ENCODE measurements at places on chromosomes 4 and X. TPM values are rescaled to one million over a fixed set of nuclear protein-coding genes. Genes with fewer than 3 reads are reported as not detected.

DNA sequence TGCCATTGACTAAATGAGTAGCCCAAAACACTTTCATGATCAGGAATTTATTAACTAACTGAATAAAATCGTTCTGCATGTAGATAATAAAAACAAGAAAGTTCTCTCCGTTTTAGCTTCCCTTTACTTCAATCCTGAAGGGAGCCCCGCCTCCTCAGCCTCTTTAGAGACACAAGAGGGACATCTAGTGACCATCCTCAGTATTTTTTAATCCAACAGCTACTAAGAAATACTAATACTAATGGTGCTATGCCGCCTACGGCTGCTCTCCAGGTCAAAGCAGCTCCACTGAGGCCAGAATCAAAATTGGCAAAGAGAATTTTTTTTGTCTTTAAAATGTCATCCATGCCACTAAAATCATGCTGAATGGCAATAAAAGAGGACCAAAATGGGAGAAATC lies 3.2 kb upstream of the PCDH19 start:
- no peak for DNase-seq
- H3K4me3 ChIP-seq = no peak overlapping the region
- H3K27me3 ChIP-seq = no peaks in the 10 kb centered on the region
- no peak overlapping the region for H3K27ac ChIP-seq
- no peaks in the 10 kb centered on the region for H3K4me1 ChIP-seq
- no peaks in the 10 kb centered on the region for H3K36me3 ChIP-seq

GRCh38 chr4:37847311-37847884 lies 20.9 kb downstream of the PGM2 start:
- no peak overlapping the region for H3K4me3 ChIP-seq
- H3K36me3 ChIP-seq = peaks cover 39% of the 10 kb centered on the region
- H3K27me3 ChIP-seq = no peaks in the 10 kb centered on the region
- no peak for DNase-seq

DNA sequence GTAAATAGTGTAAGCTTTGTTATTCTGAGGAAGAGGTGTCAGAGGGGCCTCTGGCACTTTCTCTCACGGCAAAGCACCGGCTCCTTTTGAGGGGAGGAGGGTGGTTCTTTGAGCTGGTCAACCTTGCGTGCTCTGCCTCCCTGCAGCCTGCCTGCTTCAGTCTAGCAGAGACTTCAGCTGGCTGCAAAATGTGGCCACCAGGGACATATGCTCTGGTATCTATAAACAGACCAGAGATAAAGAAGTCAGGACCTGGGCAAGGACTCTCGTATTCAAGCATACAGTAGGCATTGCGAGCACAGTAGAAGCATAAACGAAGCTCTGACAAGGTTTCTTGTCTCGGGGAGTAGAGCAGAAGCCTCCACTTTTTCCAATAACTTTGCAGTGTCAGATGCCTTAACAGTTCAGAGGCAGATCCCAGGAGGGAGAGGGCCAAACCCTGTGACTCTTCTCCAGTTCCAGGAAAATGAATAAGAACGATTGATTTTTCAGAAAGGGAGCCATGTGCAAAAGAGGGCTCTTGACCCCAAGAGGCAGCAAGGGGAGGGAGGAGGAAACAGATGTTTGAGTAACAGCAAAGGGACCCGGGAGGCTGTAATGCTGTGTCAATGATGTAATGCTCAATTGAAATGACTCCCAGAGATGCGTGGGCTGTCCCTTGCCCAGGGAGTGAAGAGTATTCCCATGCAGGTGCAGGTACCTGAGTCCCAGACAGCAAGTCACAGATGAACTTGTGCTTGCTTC lies 57.9 kb upstream of the TEX13D start:
- H3K27me3 ChIP-seq = no peaks in the 10 kb centered on the region
- no peak overlapping the region for H3K4me3 ChIP-seq
- no peaks in the 10 kb centered on the region for H3K36me3 ChIP-seq
- no peak overlapping the region for H3K27ac ChIP-seq
- no peak for DNase-seq
- no peaks in the 10 kb centered on the region for H3K4me1 ChIP-seq

DNA sequence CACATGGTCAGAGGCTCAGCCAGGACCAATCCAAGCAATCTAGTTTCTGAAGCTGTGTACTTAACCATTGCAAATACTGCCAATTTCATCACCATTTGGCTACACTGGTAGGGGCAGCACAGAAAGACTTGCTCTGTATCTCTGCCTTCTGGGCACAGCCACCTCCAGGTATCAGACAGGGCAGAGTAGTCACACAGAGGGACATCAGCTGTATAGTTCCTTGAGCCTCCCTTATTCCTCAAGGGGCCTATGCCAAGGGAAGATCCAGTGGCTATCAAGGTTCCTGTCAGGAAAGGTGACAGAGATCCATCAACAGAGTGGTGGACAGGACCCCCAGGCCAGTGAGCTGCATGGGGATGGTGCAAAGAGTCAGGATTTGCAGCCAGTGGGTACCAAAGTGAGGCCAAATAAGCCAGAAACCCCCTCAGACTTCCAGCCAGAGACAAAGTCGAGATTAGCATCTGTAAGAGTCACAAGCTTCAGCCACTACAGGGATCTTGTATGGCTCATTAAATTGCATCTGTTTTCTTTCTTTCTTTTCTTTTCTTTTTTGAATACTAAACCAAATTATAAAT lies 381.6 kb upstream of the CPEB2 start:
- no peaks in the 10 kb centered on the region for H3K36me3 ChIP-seq
- H3K4me1 ChIP-seq = no peaks in the 10 kb centered on the region
- H3K27ac ChIP-seq = no peak overlapping the region
- H3K27me3 ChIP-seq = no peaks in the 10 kb centered on the region
- no peak overlapping the region for H3K4me3 ChIP-seq

DNA sequence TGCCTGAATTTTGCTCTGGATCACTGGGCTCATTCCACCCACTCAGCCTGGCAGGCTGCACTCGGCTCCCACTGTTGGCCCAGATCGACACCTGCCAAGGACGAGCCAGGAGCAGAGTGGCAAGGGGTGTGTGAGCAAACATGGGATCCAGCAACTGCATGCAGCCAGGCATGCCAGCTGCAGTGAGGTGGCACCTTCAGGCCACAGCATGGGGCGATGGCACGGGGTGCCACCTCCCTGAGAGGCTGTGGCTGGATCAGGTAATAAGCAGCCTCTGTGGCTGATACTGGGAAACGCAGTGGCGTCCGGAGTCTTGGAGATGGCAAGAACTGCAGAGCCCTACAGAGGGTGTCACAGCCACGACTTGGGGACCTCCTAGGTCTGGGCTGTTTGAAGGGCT lies 244.5 kb upstream of the FSTL5 start:
- H3K27ac ChIP-seq = no peak overlapping the region
- H3K36me3 ChIP-seq = no peaks in the 10 kb centered on the region
- H3K4me1 ChIP-seq = no peaks in the 10 kb centered on the region
- H3K27me3 ChIP-seq = no peaks in the 10 kb centered on the region
- no peak for DNase-seq

DNA sequence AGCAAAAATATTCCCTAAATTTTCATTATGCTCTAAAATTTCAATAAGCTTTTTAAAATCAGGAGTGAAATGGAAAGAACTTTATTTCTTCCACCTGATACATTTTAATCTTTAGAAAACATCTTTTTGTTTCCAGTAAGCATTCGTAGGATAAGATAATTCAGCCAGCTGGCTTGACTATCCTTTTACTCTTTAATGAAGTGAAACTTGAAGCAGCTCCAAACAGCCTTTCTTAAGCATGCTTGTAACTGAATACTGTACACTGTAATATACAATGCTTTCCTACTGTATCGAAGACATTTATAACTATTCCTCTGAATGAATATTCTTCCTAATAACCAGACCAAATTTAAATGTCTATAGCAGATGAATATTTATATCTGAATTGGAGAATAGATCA lies 98.8 kb downstream of the KLHL4 start:
- H3K4me3 ChIP-seq = no peak overlapping the region
- H3K4me1 ChIP-seq = no peaks in the 10 kb centered on the region
- H3K27me3 ChIP-seq = no peaks in the 10 kb centered on the region
- H3K36me3 ChIP-seq = no peaks in the 10 kb centered on the region
- H3K27ac ChIP-seq = no peak overlapping the region

Gene ERCC6L
- total RNA-seq = 12.5 TPM

Gene F8A2
- total RNA-seq = not detected

Gene RTL9
- total RNA-seq = 0.10 TPM

Gene GNRHR
- not detected for total RNA-seq

Gene NLGN3
- 1.4 TPM for total RNA-seq
